ENCODE measurements at places on chromosomes 1 and 21. TPM values are rescaled to one million over a fixed set of nuclear protein-coding genes. Genes with fewer than 3 reads are reported as not detected.
A peak's percentile ranks its signal among the peaks of the same experiment; 100 is the strongest.

GPR61 gene
- total RNA-seq: not detected

S100A1 gene
- total RNA-seq: 6.1 TPM

MEX3A gene
- 0.32 TPM for total RNA-seq

DNA sequence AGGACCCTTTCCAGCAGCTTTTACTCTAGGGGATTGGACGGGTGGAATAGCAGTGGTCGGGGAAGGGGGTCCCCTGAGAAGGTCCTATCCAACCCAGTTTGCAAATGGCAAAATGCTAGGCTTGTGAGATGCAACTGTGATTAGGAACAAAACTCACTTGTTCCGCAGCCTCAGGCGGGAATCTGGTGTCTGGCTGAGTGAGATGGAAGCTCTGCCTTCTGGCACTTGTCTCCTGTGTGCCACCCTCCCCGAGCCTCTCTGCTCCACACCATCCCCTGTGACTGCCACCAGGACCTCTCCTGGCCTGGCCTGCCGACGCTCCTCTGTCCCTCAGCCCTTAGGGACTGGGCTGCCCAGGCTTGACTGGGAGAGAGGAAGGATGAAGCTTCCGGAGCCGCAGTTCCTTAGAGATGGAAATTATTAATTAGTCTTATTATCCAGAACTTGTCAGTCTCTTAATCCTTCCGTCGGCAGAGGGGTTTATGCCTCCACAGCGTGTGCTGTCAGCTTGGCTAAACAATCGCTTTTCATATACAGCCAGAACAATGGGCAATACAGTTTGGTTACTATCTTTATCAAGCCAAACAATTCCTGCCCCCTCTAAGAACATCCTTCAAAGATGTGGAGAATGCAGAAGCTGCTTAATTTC, 292.8 kb upstream of the VAMP3 start:
- DNase-seq: no peak

GRCh38 chr21:33367309-33367973, 35.8 kb upstream of the IFNGR2 start:
- DNase-seq: no peak

- DNase-seq: no peak
Observed at GRCh38 chr1:227730630-227731151, 4.4 kb downstream of the JMJD4 start.

GRCh38 chr1:111864862-111865261, 109.2 kb downstream of the DDX20 start:
- DNase-seq: no peak

GRCh38 chr1:107139833-107140702, 771 bp upstream of the NTNG1 start:
- DNase-seq: no peak

DNA sequence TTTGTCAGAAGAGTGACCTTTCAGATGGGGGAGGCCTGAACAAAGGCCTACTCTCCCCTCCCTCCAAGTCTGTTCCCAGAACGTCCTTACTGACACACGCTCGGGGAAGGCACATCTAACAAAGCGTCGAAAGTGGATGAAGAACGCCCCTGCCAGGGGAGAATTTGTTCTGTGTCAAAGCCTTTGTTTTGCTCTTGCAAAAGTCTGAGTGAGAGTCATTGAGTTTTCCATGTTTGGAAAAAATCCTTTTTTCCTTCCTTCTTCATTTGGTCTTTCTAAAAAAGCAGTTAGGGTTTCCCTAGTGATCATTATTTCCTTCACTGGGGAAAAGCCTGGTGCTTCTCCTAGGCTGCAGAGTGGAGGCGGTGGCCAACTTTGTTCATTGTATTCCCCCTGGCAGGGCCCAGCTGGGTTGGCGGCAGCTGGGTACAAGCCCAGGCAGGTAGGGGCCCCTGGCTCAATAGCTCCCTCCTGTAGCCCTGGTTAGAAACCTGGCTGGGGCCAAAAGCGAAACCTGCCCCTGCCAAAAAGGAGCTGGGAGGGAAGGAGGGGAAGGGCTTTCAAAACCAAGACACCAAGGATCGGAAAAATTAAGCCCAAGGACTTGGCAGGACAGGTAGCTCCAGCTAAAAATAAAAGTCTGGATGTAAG, 81.1 kb downstream of the ITPKB start:
- DNase-seq: peak; percentile 62

GRCh38 chr21:38352536-38353219, 95.9 kb downstream of the KCNJ15 start:
- DNase-seq: no peak

Measured in breast epithelium (tissue), 4 donors.